ENCODE measurements at places on chromosomes 2 and 18. TPM values are rescaled to one million over a fixed set of nuclear protein-coding genes. Genes with fewer than 3 reads are reported as not detected.

Gene ACTG2
- polyA plus RNA-seq: 17.1 TPM

Gene ANKRD30BL
- polyA plus RNA-seq: 0.22 TPM

Gene UGT1A3
- polyA plus RNA-seq: not detected

Gene TMEM18
- 20.0 TPM for polyA plus RNA-seq

Gene LDLRAD4
- polyA plus RNA-seq: 8.5 TPM

Gene SERPINB11
- not detected for polyA plus RNA-seq

Gene GBX2
- polyA plus RNA-seq: not detected

Gene DYSF
- polyA plus RNA-seq: 24.0 TPM

Gene ELOA2
- polyA plus RNA-seq: not detected

Gene NCOA1
- 17.9 TPM for polyA plus RNA-seq

Gene RAB17
- polyA plus RNA-seq: 22.7 TPM

Gene CERKL
- 0.40 TPM for polyA plus RNA-seq

Gene C2orf78
- polyA plus RNA-seq: not detected

Gene TNS1
- polyA plus RNA-seq: 39.8 TPM

Gene GPR155
- polyA plus RNA-seq: 3.1 TPM

Gene PRKAG3
- polyA plus RNA-seq: not detected

Gene ARL5A
- polyA plus RNA-seq: 15.7 TPM

Gene TMEM198
- 9.5 TPM for polyA plus RNA-seq

Gene ASXL3
- polyA plus RNA-seq: 0.11 TPM

Gene KIAA2012
- not detected for polyA plus RNA-seq

Gene PROM2
- 3.0 TPM for polyA plus RNA-seq

Gene UCN
- polyA plus RNA-seq: 0.83 TPM

Gene CBLN2
- 0.04 TPM for polyA plus RNA-seq

Gene CYP26B1
- 1.9 TPM for polyA plus RNA-seq

Gene FBXO41
- 0.45 TPM for polyA plus RNA-seq

Gene ALPP
- polyA plus RNA-seq: not detected

Data from adipose tissue (tissue), 3 donors.